GM13977 (cell line): ENCODE measurements at places on chromosomes 13 and 19.

DNA sequence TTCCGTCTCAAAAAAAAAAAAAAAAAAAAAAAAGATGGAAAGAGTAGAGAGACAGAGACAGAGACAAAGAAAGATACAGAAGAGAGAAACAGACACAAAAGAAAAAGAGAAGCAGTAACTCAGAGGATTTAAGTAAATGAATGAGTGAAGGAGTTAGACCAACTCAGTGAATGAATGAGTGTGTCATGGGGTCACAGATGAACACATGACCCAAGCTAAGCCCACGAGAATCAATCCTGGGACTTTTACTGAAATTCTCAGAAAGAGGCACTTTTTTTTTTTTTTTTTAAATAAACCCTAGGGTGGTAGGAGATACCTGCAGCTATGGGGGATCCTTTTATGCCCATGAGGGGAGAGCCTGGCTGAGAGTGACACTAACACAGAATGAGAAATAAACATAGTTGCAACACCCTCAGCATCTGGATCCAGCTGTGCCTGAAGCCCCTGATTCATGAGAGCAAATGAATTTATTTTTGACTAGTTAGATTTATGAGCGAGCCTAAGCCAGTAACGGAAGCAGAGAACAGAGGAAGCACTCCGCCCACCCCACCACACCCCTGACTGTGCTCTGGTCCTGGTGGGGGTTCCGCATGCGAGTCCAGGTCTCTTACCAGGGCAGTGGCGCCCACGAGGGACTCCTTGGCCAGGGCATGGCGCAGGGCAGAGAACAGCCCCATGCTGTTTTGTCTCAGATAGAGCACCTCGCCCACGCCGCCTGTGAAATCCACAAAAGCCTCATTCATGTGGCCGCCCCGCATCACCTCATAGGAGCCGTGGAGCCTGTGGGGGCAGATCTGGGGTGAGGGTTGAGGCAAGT, 4.6 kb downstream of the CAPN12 start:
- DNase-seq, result no peak

DNA sequence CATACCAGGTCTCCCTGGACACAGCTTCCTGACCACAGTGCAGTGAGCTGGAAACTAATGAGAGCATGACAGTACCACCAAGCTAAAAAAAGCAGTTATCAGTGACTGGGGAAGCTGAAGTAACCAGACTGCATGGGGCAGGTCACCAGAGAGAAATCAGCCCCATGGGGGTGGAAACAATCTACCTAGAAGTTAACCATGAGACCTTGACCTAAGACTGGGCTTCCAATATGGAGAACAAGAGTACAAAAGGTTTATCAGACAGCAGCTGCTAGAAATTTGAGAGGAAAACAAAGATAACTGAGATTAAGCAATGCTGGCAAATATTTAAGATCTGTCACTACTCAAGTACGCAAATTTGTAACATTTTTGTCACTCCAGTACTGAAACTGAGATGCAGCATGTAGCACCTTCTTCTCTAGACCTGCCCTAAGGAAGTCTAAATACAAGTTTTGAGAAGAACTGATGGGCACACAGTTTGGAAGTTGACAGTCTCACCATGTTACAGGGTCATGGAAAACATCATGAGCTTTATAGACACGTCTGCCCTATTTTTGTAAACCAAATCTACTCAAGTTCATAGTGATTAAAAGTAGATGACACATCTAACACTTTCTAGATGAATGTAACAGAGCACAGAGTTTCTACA, 2641.8 kb upstream of the PCDH20 start:
- DNase-seq, result no peak

- DNase-seq, result no peak
Measured at GRCh38 chr13:23044906-23045305, 135.9 kb upstream of the SGCG start.

DNA sequence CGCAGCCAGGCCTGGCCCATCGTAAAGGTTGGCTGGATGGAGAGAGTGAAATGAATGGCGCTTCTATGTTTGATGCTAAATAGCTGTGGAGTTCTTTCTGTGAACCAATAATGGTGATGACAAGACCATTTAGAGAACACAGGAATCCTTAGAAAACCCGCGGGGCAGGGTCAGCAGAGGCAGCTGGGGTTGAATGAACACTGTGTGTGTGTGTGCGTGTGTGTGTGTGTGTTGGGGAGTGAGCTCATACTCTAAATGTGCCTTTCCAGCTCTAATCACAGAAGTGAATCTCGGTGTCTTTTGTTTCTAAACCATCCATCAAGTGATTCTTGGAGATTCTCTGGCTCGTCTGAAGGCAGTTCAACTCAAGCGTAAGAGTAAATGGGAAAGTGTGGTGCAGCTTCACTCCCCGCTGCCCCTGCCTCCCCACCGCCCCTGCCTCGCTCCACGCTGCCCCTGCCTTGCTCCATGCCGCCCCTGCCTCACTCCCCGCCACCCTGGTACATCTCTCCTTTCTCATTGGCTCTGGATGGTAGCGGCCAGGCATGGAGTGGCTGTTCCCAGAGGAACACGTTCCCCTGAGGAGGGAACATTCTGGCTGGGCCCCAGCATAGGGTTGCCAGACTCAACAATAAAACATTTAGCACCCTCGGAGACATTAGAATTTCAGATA, 21.2 kb downstream of the TMPRSS9 start:
- no peak for DNase-seq

- no peak for DNase-seq
Measured at GRCh38 chr19:52823676-52824075, 2.2 kb upstream of the ZNF28 start.

GRCh38 chr13:41548031-41548430, 90.7 kb downstream of the RGCC start:
- DNase-seq, result peak; percentile 24

- DNase-seq, result no peak
Measured at GRCh38 chr13:77807431-77808135, 110.1 kb downstream of the SLAIN1 start.

- no peak for DNase-seq
Measured at GRCh38 chr19:53980539-53981375, 10.7 kb upstream of the CACNG6 start.
